GM20000 (cell line): ENCODE measurements at places on chromosomes 2 and 18.
A peak's percentile ranks its signal among the peaks of the same experiment; 100 is the strongest.

- no peak for DNase-seq
Measured at GRCh38 chr18:36196238-36196995, 9.1 kb downstream of the MOCOS start.

DNA sequence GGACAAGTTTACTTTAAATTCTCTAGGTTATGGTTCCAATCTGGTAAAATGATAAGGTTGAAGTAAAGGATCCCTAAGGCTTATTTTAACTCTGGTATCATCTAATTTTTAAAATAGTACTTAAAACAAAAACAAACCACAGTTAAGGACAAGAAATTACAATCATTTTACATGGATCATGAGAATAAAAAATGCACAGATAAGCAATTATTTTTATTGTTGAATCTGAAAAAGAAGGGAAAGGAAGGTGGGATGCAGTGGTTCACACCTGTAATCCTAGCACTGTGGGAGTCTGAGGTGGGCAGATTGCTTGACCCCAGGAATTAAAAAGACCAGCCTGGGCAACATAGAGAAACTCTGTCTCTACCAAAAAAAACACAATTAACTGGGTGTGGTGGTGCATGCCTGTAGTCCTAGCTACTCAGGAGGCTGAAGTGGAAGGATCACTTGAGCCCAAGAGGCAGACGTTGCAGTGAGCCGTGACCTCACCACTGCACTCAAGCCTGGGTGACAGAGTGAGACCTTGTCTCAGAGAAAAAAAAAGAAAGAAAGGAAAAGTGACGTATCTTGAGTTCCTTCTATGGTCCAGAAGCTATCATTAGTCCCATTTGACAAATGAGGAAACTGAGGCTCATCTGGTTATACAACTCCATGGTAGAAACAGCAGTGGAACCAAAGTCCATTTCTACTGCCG, 2.5 kb downstream of the TNFAIP6 start:
- no peak for DNase-seq

- no peak for DNase-seq
Measured at GRCh38 chr2:148350199-148350598, 294.4 kb upstream of the EPC2 start.

DNA sequence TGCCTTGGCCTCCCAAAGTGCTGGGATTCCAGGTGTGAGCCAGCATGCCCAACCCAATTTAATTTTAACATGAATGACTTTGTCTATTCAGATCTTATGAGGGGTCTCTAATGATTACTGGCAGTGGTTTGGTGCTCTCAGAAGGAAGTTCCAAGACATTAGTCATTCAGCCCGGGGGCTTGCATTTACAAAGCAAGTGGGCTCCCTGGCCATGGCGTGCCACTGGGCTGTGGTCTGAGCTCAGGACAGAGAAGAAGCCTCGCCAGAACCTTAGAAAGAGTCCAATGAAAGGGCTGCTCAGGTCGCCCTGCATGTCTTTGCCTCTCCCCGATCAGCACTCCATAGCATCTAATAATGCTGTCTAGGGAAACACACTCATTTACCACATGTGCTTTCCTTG, 182.6 kb upstream of the CHAC2 start:
- no peak for DNase-seq

- no peak for DNase-seq
Measured at GRCh38 chr2:219460424-219460926, 25.8 kb downstream of the SPEG start.

DNA sequence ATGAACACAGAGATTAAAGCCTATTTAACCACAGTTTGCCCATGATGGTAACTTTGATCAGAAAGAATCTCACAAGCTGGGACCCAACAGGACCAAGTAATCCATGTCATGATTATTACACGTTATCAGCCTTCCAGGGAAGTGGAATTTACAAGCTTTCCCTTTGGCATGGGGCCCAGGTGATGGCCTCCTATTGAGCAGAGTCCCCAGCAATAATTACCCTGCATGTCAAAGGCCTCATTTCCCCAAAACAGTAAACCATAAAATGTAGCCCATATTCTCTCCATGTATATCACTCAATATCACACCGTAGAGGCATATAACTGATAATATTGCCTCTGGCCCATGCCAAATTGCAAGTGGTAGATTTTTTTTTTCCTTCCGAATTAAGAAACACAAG, 38.9 kb downstream of the PRKRA start:
- DNase-seq: no peak

GRCh38 chr2:36965751-36966369, 476 bp downstream of the STRN start:
- peak; percentile 51 for DNase-seq

DNA sequence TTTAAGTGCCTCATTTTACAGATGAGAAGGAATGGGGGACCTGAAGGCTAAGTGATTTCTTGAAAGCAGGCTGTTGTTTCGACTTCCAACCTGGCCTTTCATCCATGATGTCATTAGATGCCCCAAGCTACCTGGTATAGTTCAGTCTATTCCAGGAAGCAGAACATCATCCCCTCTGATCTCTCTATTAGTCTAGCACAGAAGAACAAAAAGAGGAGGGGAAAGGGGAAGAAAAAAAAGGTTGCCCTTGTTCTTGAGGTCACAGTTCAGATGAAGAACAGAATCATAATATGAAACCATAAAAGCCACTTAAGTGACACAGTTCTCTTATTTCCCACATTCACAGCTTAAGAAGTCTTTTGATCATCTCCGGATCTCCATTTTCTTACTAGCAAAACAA, 386.2 kb upstream of the HNRNPA3 start:
- DNase-seq: no peak

DNA sequence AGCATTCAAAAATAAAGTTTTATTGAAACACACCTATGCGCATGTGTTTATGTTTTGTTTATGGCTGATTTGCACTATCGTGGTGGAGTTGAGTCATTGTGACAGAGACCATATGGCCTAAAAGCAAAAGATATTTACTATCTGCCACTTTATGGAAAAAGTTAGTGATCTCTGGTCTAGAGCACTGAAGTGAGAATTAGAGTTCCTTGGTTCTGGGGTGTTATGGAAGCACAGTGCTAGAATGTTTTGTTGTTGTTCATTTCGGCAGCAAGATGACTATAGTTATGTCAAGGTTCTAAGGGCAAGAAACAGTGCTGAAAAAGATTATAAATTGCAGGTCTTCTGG, 416.5 kb downstream of the SLC4A3 start:
- DNase-seq: no peak

GRCh38 chr2:214807653-214808052, 1.8 kb downstream of the BARD1 start:
- DNase-seq: no peak

DNA sequence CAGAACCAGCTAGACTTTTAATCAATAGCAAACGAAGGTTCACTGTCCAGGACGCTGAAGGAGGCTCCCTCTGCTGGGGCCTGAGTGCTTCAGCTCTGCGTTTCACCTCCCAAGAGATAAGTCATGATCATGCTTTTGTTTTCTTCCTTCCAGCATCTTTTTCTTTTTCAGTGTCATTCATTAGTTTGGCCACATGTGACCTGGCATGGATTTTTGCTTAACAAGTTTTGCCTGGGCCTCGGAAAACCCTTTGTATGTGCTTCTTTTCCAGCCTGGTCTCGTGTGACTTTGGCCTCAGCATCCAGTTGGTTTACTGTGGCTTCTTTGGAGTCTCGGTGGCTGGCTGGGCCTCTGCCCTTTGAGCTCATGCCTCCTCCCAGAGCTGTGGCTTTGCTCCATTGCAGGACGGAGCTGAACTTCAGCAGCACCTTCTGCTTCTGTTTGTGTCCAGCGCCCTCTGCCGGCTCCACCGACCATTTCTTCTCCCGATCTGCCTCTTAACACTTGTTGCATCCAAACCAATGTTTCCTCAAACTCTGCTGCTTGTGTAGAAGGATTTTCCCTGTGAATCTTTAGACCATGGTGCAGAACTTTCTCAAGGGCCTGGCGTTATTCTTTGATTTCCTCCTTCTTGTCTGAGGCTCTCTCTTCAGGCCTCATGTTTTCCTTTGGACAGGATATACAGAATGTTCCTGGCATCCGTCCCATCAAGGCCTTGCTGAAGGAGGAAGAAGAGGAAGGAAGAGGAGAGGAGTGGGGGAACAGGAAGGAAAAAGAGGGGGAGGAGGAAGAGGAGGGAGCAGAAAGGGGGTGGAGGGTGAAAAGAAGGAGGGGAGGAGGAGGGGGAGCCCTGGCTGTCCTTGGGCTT, 23.6 kb upstream of the HES6 start:
- DNase-seq: peak; percentile 84

DNA sequence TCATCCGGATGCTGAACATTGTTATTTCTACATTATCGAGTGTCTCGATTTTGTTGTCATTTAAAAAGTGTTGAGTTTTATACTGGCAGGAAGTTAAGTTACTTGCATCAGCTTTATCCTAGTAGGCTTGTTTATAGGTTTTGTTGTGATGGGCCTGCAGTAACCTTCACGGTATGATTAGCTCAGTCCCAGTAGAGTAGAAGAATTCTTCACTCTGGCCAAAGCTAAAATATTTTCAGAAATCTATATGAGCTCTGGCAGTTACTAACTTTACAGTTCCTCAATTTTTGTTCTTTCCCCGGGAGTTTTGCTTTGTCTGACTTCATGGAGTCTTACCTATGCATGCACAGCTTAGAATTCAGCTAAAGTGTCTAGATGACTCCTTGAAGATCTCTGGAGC, 294.9 kb downstream of the NAPG start:
- DNase-seq: no peak

DNA sequence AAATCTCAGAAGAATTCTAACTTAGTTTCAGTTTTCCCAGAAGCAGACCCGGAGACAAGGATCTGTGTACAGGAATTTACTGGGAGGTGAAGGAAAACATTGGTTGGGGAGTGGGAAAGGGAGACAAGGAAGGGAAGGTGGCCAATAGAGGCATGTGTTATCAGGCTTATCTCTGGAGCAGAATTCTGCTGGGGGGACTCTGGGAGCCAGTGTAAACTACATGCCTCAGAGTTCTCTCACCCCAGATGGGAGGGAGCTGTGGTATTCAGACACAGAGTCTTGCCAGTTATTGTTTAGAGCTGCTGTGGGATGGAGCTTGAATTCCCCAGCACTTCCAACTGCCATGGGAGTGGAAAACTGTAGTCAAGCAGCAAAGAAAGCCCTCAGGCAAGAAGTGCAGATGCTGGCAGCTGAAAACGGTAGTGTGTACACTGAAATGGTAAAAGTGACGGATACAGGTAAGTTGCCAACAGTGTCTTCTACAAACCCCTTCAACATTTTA, 19.0 kb downstream of the DNPEP start:
- no peak for DNase-seq

GRCh38 chr18:11323359-11323819, 174.0 kb upstream of the PIEZO2 start:
- DNase-seq: no peak

DNA sequence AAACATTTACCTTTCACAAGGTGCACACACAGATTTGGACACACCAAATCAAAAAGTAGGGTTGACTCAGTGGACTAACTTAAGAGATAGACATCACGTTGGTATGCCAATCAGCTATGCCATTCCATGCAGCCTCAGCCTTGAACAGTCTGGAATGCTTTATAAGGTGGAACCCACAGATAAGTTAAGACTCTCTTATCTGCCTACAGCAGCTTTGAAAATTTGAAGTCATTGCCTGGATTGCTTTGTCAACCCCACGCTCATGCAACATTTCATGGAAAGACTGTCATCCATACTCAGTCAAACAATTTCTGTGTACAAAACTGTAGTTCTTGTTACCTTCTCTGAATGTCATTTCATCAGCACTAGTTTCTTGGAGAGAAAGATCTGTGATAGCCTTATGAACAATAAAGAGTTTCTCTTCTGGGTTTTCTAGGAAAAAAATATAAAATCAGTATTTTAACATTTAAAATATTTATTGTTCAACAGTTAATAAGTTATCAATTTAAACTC, 1.2 kb downstream of the ERMN start:
- no peak for DNase-seq

DNA sequence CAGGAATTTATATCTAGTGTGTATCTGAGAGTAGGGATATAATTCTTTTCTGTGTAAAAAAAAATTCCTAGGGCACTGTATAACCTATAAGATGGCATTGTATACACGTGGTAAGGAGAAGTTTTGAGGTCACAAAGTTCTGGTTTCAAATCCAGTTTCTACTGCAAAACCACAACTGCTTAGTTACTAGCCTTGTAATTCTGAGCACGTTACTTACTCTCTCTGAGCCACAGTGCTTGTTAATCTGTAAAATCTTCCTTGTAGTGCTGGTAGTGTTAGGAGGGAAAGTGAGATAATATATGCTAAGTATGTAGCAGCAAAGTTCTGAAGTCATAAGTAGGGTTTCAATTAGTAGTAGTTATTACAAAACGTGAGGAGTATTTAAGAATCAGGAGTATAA, 175.4 kb downstream of the SATB2 start:
- DNase-seq: no peak

- DNase-seq: no peak
Measured at GRCh38 chr2:119940856-119941255, 72.0 kb upstream of the EPB41L5 start.

GRCh38 chr2:239106314-239106908, 258.5 kb downstream of the TWIST2 start:
- DNase-seq: peak; percentile 62

DNA sequence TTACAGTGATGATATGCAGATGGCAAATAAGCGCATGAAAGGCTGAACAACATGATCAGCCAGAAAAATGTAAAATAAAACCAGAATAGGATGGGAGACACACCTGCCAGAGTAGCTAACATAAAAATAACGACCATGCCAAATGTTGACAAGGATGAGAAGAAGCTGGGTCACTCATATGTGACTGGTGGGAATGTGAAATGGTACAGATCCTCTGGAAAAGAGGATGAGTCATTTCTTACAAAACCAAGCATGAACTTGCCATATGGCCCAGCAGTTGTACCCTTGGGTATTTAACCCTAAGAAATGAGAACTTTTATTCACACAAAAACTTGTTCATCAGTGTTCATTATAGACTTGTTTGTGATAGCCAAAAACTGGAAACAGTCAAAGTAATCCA, 143.8 kb downstream of the SH3BP4 start:
- no peak for DNase-seq

GRCh38 chr2:32715391-32715841, 87.6 kb downstream of the TTC27 start:
- DNase-seq: peak; percentile 59

GRCh38 chr2:16137080-16137755, 196.9 kb downstream of the MYCN start:
- DNase-seq: no peak

GRCh38 chr2:83282841-83283240, 1176.2 kb downstream of the SUCLG1 start:
- DNase-seq: no peak

- DNase-seq: no peak
Measured at GRCh38 chr2:157780211-157780610, 95.9 kb downstream of the ACVR1 start.

GRCh38 chr18:45275367-45276113, 339.7 kb upstream of the SLC14A2 start:
- DNase-seq: peak; percentile 18

DNA sequence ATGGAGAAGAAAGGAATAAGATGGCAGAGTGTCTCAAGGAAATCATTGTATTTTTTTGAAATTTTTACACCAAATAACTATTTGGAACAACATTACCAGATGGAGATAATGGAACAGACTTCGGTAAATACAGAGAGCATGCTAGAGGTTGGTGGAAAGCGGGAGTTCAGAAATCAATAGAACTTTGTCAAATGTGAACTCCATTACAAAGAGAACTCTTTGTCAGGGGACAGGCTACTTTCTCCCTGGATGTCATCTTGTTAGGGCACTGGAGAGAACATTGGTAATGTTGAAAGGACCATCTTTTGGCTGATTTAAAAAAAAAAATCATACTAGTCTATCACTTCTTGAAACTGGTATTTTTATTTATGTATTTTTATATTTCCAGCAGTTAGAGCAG, 30.8 kb downstream of the DCC start:
- DNase-seq: no peak

GRCh38 chr2:168926621-168927386, 25.7 kb downstream of the G6PC2 start:
- no peak for DNase-seq
